Metanephros (tissue), 2 donors: ENCODE measurements at places on chromosomes 3 and 15. TPM values are rescaled to one million over a fixed set of nuclear protein-coding genes. Genes with fewer than 3 reads are reported as not detected.

The COL8A1 gene
- 13.0 TPM for total RNA-seq

The GPR62 gene
- total RNA-seq = 0.06 TPM

The GOLGA6B gene
- total RNA-seq = 0.23 TPM

The ALS2CL gene
- 12.2 TPM for total RNA-seq

The P2RY14 gene
- 1.1 TPM for total RNA-seq

The KLF15 gene
- 15.6 TPM for total RNA-seq

The TGM5 gene
- total RNA-seq = not detected

The ADCY5 gene
- 17.2 TPM for total RNA-seq

The KLHL40 gene
- total RNA-seq = 38.8 TPM

The CAPN3 gene
- total RNA-seq = 121 TPM

The DTWD1 gene
- total RNA-seq = 33.9 TPM

The XIRP1 gene
- total RNA-seq = 10.2 TPM

The TBC1D21 gene
- total RNA-seq = not detected

The ANKRD34C gene
- 0.12 TPM for total RNA-seq

The ZBTB47 gene
- total RNA-seq = 23.4 TPM

The ZNF80 gene
- total RNA-seq = 0.06 TPM

The BUB1B gene
- total RNA-seq = 16.1 TPM

The SPATA12 gene
- total RNA-seq = not detected
